ENCODE measurements at places on chromosomes 5 and 9.

- no peak for DNase-seq
Observed at GRCh38 chr5:55817030-55817429, 34.1 kb upstream of the IL31RA start.

- no peak for DNase-seq
Observed at GRCh38 chr5:170565072-170565471, 61.3 kb downstream of the KCNIP1 start.

DNA sequence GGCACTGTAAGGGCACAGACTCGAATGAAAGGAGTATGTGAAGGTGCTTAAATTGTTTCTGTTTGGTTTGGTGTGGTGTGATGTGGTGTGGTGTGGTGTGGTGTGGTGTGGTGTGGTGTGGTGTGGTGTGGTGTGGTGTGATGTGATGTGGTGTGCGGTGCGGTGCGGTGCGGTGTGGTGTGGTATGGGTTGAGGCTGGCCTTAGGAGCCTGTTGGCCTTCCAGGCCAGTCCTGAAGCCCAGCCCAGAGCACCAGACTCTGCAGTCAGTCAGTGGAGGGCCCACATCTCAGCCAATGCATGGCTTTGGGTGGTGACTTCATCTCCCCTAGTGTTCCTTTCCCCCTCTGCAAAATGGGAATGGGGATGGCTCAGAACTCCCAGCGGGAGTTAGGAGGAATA, 85.8 kb downstream of the KCNIP1 start:
- no peak for DNase-seq

DNA sequence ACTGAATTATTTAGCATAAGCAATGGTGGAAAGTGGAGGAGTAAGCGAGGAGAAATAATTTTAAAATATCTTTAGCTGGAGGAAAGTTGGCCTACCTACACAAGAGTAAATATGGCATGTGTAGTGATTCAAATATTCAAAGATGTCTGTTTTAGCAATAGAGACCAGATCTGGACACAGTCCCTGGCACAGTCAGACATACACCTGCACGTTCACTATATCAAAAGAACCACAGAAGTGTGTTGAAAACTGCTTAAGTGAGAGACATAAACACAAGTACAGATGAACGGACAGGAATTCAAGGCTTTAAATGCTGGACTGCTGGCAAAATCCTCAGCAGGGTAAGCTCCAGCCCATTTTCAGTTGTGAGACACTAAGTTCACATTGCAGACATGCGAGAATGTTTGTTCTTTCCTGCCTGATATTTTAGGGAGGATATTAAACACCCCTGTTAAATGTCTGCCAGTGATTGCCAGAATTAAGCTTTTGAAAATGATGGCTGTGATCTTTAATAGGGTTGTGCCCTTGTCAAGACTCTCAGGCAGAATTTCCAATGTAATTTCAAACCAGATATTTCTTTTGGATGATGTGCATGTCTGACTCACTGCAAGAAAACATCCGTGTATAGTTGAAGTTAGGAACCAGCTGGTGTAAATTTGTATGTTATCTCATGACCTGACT, 810.6 kb downstream of the TLE4 start:
- no peak for DNase-seq

DNA sequence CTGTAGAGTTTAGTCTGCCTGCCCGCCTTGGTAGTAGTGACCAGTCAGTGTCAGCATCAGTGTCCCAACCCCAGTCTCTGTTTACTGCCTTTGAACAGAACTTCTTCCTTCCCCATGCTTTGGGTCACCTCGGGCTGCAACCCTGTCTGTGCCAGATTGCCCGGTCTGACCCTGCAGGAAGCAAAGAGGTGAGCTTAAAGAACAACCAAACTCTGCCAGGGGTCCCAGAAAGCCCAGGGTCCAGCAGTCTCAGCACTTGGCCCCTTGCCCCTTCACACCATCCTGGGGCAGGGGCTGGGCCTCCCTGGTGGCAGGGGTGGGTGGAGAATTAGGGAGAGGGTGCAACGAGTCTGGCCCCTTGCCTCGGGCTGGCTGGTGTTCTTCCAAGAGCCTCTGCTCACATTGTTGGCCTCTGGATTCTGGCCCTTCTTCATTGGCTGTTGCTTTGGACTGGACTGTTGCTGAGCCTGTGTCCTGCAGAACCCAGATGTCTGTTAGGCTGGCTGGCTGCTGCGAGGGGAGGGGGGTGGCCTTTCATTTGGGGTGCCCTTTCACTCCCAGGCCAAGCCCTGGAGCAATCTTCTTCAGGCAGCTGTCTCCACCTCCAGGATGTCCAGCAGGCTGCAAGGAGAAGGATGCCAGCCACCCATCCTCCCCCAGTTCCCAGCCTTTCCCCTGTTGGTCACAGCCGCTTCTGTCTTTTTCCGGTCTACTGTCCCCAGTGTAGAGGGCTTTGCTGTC, 51.2 kb downstream of the SAR1B start:
- no peak for DNase-seq

DNA sequence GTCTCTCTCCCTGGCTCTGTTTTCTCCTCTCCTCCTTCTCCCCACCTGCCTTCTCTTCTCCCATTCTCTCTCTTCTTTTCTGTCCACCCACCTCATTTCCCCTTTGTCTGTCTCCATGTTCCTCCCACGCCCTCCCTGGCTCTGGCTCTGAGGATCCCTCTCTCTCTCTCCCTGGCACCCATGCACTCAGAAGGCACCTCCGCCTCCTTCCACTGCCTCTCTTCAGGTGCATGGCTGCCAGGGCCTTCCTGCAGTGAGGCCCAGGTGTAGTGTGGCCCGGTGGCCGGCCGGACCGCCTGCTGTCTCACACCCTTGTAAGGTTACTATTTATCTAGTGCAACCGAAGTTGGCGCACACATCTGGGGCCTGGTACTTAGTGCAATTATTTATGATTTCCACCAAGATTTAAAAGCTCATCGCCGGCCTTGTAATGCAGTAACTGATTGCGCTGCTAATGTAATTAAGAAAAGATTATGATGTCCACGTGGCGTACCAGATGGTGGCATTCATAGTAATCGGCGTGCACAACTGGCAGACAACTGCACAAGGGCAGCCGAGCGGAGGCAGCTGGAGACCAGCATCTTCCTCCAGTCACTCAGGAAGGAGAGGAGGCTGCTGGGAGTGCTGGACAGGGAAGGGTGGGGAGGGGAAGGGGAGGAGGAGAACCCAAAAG, 50.4 kb upstream of the MVB12B start:
- no peak for DNase-seq

- no peak for DNase-seq
Observed at GRCh38 chr9:4740388-4740637, 689 bp downstream of the AK3 start.

DNA sequence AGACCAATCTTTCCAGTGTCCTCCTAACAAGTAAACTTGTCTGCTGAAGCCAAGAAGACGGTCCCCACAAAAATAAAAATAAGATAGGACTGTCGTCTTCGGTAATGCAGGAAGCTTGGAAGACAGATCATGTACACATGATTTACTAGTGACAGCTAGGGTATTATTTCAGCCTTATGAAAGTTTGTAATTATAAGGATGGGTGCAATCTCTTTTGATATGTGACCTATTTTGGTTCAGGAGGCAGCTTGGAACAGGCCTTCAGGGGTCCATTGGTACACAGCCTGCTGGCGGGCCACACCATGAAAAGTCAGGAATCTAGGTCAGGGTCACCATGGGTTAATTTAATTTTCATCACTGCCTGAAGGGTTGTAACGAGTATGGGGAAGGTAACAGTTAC, 13.7 kb upstream of the MEIKIN start:
- no peak for DNase-seq

- no peak for DNase-seq
Observed at GRCh38 chr9:83449983-83450382, 88.2 kb downstream of the FRMD3 start.

- DNase-seq: no peak
Observed at GRCh38 chr9:124950050-124950718, 9.3 kb upstream of the GOLGA1 start.

DNA sequence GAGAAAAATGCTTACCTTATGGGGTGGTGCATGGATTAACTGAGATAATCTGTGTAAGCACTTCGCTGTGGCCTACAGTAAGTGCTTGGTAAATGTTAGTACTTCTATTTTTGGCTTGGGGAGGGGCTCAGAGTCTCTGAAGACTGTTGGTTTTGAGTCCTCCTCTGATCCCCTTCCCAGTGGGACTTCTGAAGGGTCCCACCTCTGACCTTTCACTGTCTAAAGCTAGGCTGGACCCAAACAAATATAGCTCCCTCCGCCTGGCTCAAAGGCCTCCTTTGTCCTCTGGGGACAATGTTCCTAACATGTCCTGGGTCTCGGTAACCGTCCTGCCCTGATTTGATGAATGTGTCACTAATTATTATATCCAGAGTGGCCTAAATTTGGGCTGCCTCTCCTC, 34.8 kb downstream of the CAMK2A start:
- DNase-seq: no peak

DNA sequence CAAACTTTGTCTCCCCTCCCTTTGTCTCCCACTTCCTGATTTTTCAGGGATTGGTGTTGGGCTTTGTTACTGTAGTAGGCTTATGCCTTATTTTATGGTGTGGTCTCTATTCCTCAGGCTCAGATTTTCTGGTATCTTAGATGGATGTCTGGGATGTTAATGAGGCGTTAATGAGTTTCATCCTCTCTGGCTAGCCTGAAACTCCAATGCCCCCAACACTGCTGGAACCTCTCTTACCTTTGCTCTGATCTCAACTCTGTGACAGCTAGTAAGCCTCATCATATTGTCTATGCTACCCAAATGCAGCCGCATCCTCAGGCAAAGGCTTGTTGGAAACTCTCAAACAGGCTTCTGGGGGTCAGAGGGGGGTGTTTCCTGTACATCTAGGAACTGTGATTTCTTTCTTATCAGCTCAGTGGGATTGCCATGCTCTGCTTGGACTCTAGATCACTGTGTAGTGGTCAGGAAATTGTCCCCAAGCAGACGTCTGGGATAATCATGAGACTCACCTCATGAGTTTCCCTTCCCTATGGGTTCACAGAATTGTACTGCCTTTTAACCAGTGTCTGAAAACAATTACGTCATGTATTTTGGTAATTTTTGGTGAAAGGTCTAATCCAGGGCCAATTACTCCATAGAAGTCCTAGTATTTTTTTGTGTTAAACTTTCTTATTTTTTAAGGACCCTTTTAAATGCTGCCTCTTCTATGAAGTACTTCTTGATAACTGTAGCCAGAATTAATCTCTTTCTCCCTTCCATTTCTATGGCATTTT, 88.8 kb upstream of the TRPC7 start:
- no peak for DNase-seq

- DNase-seq: no peak
Observed at GRCh38 chr5:139574641-139575312, 13.6 kb downstream of the UBE2D2 start.

DNA sequence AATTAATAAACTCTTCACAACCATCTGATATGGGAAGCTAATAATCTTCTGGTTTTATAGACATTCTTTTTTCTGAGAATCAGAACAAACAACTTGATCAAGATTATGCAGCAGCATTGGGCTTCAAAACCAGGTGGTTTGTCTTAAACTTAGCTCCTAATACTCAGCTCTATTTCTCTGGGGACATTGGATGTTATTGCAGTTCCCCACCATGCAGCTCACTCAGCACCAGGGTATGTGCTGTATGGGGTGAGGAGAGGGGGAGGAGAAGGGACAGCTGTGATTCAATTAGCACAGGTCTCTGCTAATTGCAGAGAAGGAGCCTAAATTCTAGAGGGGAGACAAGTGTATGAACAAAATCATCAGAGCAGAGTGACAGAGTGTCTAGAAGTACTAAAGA, 210.7 kb upstream of the TNC start:
- DNase-seq: no peak

- no peak for DNase-seq
Observed at GRCh38 chr5:143524338-143524945, 121.0 kb upstream of the NR3C1 start.

DNA sequence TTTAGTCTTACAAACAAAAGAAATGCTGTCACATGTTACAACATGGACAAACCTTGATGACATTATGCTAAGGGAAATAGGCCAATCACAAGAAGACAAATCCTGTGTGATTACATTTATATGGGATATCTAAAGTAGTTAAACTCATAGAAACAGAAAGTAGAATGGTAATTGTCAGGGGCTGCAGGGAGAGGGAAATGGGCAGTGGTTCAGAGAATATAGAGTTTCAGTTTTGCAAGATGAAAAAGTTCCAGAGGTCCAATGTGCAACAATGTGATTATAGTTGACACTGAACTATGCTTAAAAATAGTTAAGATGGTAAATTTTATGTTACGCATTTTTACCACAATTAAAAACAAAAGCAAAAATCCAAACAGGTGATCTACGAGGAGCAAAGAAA, 265.5 kb downstream of the NDUFS4 start:
- no peak for DNase-seq

DNA sequence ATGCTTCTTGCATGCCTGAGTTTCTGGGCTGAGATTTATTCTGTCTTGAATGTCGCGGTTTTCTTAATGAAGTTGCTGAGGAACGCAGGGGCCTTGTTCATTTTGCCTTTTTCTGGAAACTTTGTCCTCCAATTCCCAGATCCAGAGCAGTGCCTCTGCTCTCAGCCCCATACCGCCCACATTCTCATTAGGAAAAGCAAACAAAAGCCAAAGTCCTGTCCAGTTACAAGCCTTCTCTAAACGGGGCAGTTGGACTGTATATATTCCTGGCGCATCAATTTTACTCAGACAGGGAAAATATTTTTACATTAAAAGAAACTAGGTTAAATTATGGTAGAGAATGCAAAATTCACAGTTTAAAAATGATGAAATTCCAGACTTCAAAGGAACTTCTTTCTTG, 1.2 kb upstream of the PSAT1 start:
- DNase-seq: no peak

DNA sequence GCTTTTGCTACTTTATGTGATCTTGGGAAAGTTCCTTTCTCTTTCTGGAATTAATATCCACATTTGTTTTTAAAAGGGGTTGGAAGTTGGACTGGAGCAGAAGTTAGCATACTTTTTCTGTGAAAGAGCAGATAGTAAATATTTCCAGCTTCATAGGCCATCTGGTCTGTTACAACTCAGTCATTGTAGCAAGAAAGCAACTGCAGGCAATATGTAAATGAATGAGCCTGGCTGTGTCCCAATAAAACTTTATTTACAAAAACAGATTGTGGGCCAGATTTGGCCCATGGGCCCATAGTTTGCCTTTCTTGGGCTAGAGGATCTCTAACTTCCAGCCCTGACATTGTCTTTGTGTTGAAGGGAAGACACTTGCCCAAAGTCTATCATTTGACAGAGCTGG, 104.4 kb downstream of the ACTL7B start:
- DNase-seq: no peak

GRCh38 chr5:56801256-56801655, 14.1 kb upstream of the MAP3K1 start:
- DNase-seq: no peak

DNA sequence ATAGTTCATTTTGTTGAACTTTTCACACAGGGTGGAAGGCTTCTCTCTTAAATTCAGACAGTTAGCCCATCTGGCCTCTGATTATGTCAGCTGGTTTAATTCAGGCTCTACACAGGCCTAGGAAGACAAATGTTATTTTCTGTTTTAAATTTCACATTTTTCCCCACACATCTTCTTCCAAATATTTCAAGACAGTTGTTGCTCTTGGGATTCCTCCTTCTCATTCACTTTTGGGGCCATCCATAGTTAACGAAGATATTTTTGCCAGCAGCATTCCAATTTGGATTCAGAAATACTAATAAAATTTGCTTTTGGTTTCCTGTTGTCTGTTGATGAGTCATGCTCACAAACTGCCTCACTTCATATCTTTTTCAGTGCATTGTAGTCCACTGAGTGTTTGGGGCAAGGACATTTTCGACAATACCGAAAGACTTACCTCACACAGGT, 475.4 kb downstream of the DMAC1 start:
- DNase-seq: no peak

- no peak for DNase-seq
Observed at GRCh38 chr9:124254261-124254682, 3.5 kb upstream of the NEK6 start.

Measured in stimulated activated CD4-positive, alpha-beta T cell treated with anti-CD3 and anti-CD28 coated beads, Interleukin-15, amount 100 ng/mL, for 1 hour (primary cell).